ENCODE measurements at places on chromosomes 2 and 18.

DNA sequence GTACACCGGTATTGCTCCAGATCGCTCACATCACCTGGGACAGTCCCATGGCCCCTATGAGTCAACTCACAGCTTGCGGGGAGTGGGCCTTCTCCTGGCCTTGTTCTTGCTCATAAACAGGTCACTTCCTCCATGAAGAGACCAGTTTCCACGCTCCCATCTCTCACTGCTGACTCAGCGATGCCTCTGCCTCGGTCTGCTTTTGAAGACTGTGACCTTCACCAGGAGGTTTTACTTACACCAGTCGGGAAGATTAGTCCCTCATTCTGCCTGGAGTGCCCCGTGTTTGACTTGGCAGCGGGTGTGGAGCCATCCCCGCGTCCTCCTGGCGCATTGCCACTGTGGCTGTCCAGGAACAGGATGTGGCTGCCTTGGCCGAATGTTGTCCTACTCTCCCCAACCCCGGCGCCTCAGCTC, 159.8 kb downstream of the RHBDD1 start:
- no peak for DNase-seq

DNA sequence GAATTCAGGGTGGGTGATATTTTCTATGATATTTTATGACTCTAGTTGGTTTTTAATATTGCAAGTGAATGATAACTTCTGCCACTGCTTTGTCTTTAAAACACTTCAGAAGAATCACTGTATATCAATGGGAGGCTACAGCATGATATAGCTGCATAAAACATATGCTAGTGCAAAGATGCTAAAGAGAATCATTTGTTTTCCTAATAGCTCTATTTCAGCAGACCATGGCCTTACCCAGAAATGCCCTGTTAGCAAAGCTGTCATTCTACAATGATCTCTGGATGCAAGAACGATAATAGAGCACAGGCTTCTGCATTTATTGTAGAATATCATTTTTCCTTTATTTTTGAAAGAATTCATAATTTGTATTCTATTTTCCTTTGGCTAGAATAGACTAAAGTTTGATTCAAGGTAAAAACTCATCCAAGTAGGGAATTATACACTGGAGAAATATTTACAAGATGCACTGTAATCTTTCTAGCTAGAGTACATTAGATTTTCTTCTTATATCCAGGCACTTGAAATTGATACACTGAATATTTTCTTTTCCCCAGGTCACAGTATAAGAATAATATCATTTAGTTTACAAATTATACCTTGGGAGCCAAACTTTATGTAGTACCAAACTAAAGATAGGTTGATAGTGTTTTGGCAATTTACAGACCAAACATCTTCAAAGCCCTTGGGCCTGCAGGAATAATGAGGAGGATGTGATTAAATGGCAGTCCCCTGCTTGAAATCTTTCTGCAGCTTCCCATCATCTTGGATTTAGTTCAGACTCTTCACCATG, 252.6 kb upstream of the LINC00305 start:
- no peak for DNase-seq

DNA sequence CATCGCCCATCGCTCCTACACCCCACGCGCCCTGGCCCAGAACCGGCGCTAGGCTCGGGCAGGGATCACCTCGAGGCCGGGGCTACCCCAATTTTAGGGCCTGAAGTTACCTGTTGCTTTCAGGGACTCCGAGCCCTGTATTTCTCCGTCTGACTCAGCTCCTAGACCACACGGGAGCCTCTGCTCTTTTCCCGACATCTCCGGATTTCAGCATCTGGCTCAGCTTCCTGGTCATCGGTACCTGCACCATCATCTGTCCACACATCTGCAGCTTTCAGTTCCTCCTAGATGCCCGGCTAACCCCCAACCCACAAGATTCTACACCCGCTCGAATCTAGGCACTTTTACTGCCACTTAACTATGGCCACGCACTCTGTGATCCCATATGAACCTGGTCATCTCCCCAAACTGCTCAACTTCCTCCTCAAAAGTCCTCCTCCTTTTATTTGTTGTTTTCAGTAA, 12.1 kb upstream of the HMSD start:
- no peak for DNase-seq

DNA sequence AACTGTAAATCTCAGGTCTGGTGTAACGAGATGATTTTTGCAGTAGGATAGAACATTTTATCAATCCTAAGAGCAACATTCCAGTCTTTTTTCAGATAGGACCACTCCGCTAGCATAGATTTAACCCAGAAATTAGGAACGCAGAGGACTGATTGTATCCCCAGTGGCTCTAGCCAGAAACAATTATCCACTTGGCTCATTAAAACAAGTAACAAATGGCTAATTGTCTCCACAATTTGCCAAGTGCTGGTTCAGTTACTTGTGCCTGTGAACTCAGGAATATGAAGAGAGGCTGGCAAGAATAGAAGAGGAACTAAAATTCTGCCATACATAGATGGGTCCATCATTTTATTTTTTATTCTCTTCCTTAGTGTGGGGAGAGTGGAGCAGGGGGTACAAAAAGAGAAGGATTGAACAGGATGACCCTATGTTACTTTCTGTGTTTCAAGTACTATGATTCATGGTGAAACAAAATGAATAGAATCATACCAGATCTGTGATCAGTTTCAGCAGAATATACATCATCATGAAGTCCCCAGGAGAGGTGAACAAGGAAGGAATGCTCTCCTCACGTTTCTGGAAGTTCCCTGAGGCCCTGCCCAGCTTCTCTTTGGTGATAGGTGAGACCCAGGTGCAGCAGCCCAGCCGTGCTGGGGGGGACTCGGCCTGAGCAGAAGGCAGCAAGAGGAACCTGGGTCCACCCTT, 121.6 kb downstream of the ARL4C start:
- DNase-seq = no peak

GRCh38 chr2:105872142-105872728, 127.5 kb downstream of the NCK2 start:
- DNase-seq = no peak

- DNase-seq = no peak
Observed at GRCh38 chr18:8499810-8500675, 109.2 kb upstream of the RAB12 start.

- DNase-seq = no peak
Observed at GRCh38 chr2:97747716-97748115, 34.3 kb downstream of the ZAP70 start.

DNA sequence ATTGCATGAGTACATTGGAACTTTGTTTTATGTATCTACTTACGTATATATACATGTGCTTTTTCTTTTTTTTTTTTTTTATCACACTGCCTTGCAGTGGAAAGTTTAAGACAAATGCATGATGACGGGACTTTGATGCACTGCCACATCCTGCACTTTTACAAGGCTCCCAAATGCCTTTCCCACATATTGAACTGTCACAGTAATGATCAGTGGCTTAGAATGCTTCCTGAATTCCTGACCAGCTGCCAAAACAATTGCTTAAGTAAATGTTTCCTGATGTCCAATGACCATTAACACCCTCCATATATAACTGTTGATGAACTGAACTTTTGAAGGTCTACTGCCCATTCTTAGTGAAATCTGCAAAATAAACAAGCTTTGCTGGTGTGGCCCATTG, 60.2 kb downstream of the LYPD6B start:
- DNase-seq = no peak

GRCh38 chr2:64456293-64456692, 2.3 kb downstream of the LGALSL start:
- no peak for DNase-seq

- peak; percentile 80 for DNase-seq
Observed at GRCh38 chr2:218898109-218898878, 17.6 kb downstream of the WNT10A start.

GRCh38 chr2:23244617-23245016, 140.4 kb upstream of the KLHL29 start:
- no peak for DNase-seq

DNA sequence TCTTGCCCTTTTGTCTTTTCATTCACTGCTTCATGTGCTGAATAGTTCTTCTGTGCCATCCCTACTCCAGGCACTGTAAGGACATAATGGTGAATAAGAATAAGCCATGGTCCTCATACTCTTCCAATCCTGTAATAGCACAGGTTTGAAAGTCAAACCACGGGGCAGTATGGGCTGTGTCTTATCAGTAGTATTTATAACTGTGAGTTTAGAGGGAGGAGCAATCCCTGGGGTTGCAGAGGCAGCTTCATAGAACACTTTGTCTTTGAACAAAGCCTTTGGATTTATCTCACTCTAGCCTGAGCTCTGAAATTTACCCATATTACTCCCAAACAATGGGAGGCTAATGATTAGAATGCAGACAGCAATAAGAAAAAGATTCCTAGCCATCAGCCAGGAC, 30.2 kb upstream of the ALK start:
- no peak for DNase-seq

DNA sequence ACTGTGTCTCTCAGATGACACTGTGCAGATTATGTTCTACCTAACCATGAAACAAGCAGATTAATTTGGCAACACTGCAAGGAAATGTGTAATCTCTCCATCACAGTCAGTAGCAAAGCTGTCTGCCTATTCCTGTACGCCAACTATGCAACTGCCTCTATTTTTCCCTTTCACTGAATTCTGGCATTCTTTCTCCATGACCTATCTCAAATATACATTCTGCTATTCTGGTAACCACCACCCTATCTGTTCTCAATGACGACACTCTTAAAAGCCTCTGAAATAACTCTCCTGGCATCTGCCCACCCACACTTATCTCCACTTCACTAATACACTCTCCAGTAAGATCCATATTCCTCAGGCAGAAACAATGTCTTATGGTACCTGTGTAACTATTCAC, 78.7 kb downstream of the ABCA12 start:
- no peak for DNase-seq

- DNase-seq = no peak
Observed at GRCh38 chr2:144279165-144279564, 240.8 kb downstream of the ZEB2 start.

DNA sequence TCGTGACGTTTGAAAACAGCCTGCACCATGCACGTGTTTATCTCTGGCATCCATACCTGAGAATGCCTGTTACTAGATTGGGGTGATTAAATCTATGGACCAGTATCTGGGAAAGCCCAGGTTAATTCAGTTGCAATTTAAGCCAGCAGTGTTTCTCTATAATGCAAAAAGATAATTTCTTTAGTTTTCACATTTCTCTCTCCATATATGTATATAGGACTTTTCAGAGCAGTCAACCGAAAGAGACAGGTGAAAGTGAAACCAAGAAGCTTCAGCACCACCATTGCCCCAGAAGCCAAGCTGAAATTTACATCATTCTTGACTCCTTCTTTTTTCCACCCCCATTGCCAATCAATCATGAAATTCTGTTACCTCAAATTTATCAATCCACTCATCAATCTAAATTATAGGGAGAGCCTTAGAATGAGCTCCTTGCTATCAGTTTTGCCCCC, 2.7 kb upstream of the LRP2 start:
- DNase-seq = no peak

- DNase-seq = no peak
Observed at GRCh38 chr2:218422403-218423086, 3.6 kb downstream of the VIL1 start.

DNA sequence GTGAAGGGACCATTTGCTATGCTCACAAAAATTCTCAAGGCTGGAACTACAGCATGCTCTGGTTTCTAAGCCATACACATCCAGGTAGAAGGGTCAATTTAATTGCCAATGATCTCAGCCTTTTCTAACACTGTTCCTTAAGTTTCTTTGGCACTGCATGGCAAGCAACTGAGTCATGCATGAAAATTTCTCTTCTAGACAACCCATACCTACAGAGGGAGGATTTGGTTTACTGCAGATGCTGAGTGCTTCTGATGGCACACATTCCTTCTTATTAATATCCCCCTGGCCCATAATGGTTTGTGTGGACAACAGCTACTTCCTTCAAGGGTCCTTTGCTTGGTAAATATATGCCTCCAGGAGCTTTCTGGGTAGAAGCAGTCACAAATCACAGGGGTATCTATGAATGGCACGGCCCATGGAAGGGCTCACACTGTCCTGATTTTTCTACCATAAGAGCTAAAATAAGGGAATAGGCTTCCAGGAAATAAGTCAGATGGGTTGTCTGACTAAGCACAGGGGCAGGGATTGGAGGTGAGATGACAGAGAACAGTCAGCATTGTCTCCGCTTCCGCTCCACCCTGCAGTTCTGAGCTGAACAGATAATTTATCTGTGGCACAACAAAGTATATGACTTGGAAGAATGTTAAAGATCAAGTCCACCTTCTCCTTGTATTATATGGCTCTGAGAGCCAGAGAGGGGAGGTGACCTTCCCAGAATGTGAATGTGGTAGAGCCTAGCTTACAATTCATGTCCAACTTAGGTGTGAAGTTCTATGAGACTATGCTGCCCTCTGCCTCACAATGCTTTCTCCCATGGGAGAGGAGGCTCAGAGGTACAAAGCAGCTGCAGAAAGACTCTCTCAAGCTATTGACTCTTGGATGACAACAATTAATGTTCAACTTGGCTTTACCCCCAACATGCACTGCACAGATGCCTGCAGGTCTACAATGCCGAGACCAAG, 199.2 kb upstream of the TNP1 start:
- DNase-seq = no peak

DNA sequence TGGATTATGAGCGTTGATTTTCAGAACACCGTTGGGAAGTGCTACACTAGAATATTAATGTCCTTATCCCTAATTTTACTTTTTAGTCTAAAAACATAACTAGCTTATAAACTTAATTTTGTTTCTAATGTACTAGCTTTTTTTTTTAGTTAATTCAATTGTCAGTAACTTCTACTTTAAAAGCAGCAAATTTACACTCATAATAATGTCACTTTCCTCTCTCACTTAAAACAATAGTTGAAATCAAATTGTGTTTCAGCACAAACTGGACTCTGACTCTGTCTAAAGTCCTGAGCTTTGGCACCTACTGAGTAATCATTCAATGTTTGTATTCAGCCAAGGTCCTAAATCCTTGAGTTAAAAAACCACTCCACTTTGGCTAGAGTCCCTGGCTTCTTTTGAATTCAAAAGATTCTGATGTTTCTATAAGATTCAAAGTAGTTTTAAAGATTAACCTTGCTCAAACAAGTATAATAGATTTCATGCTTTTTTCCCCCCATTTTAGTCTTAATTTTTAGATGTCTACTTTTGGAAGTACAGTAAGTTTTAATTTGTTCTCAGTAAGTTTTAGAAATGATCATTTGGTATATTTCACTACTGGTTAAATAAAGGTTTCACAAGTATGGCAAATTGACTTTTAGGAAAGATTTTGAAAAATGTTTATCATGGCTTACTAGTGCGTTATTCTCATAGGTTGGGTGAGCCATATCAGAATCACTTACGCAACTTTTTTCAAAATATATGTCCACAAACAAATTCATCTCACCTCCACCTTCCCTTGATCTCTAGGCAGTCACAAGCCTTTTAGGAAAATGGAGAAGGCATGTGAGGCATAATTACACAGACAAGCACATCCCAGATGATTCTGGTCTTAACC, 23.4 kb downstream of the CCNYL1 start:
- DNase-seq = no peak

DNA sequence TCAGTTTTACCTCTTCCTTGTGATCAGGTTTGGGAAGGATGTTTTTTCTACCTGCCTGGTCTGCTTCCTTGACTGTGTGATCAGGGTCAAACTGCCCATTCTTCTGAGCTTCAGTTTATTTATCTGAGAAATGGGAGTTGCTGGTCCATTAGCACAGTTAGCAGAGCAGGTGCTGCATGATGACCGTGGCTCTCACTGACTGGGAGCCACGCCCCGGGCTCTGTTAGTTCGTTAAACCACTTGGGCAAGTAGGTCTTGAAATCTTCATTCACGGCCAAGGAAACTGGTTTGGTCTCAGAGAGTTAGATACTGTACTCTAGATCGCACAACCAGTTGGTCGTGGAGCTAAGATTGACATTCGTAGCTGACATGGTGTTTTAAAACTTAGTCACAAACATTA, 41.7 kb downstream of the INPP5D start:
- DNase-seq = no peak

Data from T-helper 2 cell (primary cell).